ENCODE measurements at places on chromosomes 4 and X.

DNA sequence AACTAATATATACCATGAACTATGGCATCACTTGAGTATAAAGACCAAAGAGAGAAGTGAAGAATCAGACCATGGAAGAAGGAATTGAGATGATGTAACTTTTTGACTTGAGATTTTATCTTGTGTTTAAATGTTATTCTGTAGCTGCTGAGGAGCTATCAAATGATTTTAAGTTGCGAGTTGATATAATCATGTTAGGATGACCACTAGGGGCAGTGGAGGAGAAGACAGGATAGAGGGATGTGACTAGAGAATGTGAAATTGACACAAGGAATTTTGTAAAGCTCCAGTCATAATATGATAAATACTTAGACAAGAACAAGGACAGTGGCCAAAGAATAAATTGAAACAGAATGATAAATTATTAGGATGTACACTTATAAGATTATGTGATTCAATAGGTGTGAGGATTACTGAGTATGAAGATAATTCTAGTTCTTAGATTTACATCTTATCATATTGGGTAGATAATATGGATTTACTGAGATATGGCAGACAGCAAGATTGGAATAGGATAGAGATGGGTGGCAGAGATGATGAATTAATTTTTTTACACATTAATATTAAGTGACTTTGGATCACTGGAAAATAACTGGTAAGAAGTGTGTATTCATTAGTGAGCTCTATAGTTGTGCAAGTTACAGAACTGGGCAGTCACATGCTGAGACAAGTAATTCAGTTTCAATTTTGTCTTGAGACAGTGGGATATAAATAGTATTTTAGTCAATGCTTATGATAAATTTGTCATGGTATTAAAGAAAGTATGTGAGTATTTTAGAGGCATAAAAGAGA is 816.0 kb upstream of the PCDH10 start:
- no peak for DNase-seq

DNA sequence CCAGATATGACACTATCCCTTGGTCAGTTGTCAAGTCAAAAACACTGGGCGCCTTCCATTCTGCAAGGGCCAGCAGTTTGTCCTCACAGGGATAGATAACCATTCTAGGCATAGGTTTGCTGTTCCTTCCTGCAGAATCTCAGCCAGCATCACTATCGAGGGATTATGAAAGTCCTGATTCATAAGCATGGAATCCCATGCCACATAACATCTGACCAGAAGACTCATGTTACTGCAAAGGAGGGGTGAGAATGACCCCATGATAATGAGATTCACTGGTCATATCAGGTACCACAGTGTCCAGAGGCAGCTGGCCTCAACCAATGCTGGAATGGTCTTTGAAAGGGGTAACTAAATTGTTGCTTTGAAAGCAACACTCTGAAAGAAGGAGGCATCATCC is 84.7 kb downstream of the OTC start:
- DNase-seq, result no peak

DNA sequence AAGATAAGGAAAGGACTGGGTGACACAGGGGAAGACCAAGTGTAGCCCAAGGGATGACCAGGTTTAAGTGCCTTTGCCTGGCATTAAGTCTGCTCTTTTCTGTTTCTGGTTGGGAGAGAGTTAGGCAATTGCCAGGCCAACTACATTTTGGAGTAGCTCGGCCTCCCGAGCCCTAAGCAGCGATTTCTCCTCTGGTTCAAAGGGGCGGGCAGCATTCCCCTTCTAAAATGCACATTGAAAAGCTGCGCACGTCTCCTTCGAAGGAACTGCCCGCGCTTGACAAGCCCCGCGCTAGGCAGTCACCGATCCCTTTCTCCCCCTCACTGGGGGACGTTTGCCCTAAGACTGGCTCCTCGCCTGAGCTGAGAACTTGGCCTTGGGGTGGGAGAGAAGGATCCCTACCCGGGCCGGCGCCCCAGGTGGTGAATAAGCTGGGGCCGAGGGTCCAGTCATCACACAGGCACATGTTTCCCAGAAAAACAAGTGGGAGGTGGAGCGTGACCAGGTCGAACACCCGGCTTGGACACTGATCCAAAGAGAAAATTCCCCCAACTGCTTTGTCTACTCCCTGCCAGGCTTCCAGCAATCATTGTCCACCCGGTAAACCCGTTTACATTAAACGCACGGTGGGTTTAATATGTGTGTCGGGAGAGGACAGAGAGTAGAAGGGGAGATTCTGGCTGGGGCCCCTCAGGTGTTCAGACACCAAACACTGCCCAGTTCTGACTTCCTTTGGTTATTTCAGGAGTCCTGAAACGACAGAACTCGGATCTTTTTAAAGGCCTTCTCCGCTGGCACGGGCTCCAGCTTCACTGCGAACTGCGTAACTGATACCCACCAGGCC is 4.0 kb downstream of the ARX start:
- no peak for DNase-seq

GRCh38 chr4:173218411-173219125 is 50.0 kb downstream of the GALNT7 start:
- no peak for DNase-seq

DNA sequence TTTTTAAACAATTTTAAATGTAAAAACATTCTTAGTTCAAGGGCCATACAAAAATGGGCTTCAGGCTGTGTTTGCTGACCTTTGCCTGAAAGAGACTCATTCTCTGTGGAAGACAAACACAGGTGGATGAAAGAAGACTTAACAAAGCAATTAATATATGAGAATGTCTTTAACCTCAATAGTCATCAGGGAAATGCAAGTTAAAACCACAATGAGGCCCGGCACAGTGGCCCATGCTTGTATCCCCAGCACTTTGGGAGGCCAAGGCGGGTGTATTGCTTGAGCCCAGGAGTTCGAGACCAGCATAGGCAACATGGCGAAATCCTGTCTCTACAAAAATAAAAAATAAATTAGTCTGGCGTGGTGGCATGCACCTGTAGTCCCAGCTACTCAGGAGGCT is 7.1 kb upstream of the SMARCA1 start:
- no peak for DNase-seq

DNA sequence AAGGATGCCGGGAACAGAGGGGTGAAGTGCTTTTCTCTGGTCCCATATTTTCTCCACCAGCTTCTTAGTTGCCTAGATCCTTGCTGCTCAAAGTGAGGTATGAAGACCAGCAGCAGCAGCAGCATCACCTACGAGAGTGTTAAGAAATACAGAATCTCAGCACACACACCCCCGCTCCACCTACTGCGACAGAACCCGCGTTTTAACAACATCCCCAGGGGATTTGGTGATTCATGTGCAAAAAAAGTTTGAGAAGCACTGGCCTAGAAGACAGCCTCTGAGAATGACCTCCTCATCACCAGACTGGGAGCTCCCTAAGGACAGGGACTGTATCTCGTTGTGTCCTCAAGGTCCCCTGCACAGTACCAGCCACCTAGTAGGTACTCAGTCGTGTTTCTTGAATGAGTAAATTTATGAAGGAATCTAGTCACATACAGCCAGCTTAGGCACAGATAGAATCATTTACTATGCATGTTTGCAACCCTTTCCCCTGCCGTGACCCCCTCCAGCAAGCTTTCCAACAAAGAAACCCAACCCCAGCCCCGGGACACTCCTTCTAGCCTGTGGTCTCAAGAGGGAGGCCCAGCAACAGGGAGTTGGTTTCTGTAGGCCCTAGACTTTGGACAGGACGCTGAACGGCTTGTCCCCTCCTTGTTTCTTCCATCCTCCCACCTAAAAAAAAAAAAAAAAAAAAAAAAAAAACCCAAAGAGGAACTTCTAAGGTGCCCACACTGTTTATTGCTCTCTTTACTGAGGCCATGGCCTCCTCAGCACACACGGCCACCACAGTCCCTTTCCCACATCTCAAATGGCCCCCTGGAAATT is 21.5 kb downstream of the RTL5 start:
- no peak for DNase-seq

DNA sequence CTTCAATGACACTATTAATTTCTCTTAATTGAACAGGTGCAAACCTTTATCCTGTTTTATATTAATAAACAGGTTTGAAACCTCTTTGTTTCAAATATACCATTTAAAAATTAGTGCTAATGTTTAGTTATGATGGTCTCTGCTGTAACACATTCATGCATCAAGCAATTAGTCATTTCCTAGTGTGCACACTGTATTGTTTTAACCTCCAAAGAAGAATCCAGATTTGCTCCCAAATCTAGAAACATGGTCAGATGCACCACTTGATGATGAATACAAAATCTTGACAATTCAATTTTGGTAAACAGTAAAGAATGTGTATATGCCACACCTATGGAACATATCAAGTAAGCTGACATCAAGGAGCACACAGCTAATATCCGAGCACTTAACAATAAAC is 157.1 kb downstream of the TRIML1 start:
- DNase-seq, result no peak

DNA sequence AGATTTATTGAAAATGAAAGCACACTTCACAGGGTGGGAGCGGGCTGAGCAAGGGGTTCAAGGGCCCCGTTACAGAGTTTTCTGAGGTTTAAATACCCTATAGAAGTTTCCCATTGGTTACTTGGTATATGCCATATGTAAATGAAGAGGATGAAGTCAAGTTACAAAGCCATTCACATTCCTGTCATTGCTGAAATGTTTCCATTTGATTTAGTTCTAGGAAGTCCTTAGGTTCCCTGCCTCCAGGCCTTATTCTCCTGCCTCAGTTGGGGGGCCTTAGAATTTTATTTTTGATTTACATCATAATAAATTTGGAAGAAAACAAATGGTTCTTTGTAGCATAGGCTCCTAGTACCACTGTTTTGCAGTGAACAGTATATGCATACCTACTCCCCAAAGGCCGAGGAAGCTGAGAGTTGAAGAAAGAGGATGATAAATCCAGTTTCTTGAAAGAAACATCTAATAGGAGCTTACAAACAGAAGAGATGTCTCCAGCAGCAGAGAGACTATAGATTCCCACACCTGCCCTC is 31.8 kb downstream of the SERTM2 start:
- no peak for DNase-seq

- DNase-seq, result no peak
These were observed 29.8 kb downstream of the SAGE1 start for GRCh38 chrX:135923353-135923752.

GRCh38 chrX:108177351-108178142 is 86.0 kb downstream of the ATG4A start:
- no peak for DNase-seq

DNA sequence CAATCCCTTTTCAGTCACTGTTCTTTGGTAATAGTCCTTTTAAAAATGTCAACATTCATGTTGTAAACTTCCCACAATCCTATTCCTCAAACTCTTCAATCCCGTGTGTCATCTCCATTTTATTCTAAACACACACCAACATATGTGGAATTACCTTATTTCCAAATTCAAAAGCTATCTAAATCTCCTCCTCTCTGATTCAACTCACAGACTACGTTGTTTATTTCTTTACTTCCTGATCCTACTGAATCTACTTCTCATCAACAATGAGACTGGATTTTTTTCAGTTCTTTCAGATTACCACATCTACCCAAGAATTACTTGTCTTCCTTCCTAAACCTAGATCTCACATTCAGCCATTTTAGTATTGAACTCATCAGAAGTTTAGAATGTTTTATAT is 188.2 kb downstream of the GABRB1 start:
- DNase-seq, result no peak

DNA sequence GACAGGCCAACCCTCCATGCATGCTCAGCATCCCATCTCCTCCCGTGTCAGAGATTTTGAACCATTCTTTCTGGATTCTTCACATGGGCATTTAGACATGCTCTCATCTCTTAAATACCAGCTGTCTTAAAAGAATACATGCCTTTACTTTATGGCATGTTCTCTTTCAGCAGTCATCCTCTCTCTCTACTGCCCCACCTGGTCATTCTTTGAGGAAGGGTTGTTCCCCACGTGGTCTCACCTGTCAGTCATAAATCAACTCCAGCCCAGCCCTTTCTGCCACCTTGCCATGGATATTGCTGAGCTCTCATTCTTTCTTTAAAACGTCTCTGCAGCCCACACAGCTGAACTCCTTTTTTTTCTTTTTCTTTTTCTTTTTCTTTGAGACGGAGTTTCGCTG is 111.3 kb downstream of the ARHGAP10 start:
- no peak for DNase-seq

GRCh38 chrX:130857207-130857606 is 45.8 kb downstream of the ENOX2 start:
- DNase-seq, result no peak

DNA sequence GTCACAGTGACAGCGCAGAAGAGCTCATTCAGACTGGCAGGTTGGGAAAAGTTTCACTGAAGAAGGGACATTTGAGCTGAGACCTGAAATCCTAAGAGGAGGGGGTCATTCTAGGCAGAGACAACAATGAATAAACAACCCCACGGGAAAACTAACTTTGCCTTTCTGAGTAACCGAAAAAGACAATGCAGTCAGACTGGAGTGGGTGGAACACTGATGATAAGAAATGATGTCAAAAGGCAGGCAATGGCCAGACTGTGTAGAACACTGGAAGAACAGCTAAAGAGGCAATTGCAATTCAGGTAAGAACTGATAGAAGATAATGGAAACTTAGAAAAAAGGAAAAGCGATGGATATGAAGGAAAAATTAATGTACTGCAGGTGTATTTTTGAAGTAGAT is 73.8 kb downstream of the CHIC2 start:
- DNase-seq, result no peak

- DNase-seq, result no peak
These were observed 98.5 kb downstream of the NSUN7 start for GRCh38 chr4:40848251-40848650.

- DNase-seq, result no peak
These were observed 725 bp upstream of the CXCL1 start for GRCh38 chr4:73868206-73869129.

- DNase-seq, result no peak
These were observed 403 bp downstream of the PHOX2B start for GRCh38 chr4:41748074-41748570.

- no peak for DNase-seq
These were observed 94.1 kb downstream of the RLIM start for GRCh38 chrX:74520291-74520690.

- DNase-seq, result peak; percentile 2
These were observed 74.8 kb upstream of the PASD1 start for GRCh38 chrX:151488677-151489076.

DNA sequence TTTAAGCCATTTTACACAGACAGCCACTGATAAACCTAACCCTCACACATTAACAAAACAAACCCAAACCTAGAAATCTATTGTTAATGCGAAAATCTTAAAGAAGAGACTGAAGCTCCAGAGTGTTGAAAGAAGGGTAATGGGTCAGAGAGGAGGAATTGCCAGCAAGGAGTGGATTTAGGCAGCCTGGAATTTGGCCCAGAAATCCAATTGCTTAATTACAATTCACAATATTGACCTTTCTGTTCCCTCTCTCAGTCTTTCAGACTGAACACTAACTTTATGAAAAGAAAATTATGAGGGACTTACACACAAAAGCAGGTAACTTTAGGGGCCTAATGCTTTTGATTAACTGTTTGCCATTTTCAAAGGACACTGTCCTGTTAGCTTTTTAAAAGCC is 185.2 kb upstream of the GPC4 start:
- DNase-seq, result no peak

- no peak for DNase-seq
These were observed 34.1 kb upstream of the NAA11 start for GRCh38 chr4:79360006-79360405.

Measured in CD4-positive, alpha-beta T cell treated with Interferon alpha-2 for 1 hour (primary cell).